ENCODE measurements at places on chromosomes 2 and 18. TPM values are rescaled to one million over a fixed set of nuclear protein-coding genes. Genes with fewer than 3 reads are reported as not detected.

- no peak for DNase-seq
These were observed 164.6 kb downstream of the TPO start for GRCh38 chr2:1577846-1578245.

DNA sequence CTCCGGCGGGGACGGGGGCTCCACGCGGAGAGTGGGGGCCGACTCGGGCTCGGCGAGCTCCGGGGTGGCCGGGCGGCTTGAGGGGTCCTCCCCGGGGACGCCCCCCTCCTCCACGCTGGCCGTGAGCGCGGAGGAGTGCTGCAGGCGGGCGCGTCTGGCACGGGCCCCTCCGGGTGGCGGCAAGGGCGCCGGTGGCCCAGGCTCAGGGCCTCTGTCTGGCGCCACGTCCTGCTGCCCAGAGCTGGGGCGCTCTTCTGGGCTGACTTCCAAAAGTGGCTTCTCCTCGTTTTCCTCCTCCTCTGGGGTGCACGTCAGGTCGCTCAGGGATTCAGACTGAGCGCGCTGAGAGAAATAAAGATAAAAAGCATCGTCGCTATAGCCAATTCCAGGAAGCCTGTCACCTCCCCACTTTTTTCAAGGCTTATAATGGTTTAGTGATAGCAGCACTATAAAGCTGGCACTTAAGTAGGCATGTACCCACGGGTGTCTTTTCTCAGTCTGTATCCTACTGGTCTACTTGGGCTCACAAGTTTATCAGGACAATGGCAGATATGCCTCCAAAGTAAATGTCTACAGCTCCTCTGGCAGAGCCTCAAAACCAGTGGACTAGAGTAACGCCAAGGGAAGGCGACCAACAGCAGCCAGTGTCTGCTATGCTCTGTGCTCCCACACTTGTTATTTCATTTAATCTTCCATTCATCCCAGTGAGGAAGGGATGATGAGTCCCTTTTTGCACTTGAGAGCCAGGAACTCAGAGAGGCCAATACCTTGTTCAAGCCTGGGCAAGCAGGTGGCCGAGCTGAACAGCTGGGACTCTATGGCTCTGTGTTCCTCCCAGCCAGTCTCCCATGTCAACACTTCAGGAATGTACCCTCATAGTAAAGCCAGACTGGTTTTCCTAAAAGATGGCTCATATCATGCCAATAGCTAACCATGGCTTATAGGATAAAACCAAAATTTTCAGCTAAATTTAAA is 92.6 kb upstream of the MGAT4A start:
- DNase-seq = peak; percentile 49

GRCh38 chr2:99880148-99880963 is 262.0 kb downstream of the AFF3 start:
- peak; percentile 63 for DNase-seq

- peak; percentile 44 for DNase-seq
These were observed 114.4 kb upstream of the DTNA start for GRCh38 chr18:34595690-34596089.

DNA sequence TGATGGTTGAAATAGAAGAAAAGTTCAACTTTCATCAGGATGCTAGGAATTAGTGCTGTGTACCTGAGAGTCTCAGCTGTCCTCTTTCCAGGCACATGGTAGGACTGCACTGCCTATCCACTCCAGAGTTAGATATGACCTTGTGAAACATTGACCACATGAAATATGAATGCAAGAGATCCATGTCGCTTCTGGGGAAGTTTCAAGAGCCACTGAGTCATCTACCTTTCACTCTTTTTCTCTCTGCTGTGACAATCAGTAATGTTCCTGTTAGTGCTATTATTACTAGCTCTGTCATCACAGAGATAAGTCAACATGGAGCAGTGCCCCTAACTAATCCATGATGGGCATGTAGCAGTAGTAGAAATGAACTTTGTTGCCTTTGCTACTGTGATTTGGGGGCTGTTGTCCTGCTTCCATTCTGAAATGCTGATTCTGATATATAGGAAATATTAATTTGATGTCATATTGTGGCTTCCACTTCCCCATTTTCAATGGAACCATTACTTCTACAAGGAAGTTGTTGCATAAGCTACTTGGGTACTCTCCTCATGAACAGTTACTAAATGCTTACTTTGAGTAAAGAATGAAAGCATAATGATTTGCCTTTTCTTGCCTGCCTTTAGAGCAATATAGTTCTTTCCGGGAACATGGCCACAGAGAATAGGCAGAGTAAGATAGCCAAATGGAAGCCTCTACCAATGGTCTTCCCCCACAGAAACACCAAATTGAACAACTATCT is 192.8 kb upstream of the ZNF521 start:
- DNase-seq = no peak

GRCh38 chr18:76274468-76275289 is 220.4 kb downstream of the ZNF516 start:
- no peak for DNase-seq

- peak; percentile 8 for DNase-seq
These were observed 1019.5 kb upstream of the LRRTM1 start for GRCh38 chr2:81324046-81324445.

DNA sequence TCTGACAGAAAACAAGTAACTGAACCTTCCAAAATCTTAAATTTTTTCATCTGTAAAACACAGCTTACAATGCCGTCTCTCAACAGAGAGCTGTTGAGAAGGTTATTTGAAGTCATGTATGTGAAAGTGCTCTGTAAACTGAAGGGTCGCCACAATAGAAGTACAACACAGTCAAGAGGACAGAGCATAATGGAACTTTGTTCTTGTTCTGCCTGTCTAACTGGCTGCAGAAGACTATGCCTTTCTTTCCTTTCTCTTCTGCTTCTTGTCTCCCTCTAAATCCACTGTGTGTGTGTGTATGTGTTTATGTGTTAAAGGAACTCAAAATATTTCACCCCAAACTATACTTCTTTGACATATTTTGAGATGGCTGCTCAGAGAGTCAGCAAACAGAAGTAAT is 365.8 kb upstream of the RND3 start:
- no peak for DNase-seq

GRCh38 chr2:97798416-97798815 is 85.0 kb downstream of the ZAP70 start:
- no peak for DNase-seq

GRCh38 chr18:6174983-6175745 is 239.5 kb downstream of the L3MBTL4 start:
- no peak for DNase-seq

DNA sequence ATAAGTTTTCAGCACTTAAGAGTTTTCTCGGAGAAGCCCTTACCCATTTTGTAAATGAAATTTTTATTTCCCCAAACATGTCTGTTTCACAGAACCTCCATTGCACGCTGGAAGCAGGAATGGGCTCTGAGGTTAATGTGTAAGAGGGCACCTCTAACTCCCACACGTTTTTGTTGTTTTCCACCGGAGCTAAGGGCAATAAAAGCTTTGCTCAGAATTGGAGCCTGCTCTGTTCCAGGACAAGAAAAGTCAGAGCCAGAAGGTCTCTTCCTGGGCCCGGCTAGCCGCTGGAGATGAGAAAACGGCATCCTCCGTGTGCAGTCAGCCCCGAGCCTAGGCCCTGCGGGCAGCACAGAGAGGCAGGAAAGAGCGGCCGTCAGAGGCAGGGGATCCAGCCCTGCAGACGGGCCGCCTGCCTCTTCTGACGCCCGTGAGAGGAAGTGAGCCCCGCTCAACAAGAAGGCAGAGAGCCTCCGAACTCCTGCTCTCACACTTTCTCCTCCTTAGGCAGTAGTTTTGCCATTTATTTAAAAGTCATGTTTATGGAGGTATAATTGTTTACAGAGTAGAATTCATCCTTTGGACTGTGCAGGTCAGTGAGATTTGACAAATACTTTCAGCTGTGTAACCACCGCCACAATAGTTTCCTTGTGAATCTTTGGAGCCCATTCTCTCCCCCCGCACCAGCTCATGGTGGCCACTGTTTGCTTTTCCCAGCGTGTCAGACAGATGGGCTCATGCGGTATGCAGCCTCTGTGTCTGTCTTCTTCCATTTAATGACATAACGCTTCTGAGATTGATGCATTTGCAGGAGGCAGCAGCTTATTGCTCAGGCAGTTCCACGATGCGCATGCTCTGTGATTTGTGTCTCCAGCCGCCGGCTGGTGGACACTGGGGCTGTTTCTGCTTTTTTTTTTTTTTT is 117.3 kb downstream of the GALR1 start:
- peak; percentile 5 for DNase-seq

DNA sequence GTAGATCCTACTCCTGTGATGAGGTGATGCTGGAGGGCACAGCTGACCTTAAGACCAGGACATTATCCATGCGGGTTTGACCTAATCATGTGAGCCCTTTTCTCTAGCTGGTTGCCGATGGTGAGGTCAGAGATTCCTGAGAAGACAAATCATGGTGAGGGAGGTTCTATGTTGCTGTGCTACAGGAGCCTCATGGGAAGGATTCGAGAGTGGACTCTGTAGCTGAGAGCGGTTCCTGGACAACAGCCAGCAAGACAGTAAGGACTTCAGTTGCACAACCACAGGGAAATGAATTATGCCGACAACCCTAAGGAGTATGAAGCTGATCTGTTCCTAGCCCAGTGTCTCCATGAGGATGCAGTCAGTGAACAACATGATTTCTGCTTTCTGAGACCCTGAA is 80.4 kb downstream of the EPB41L3 start:
- no peak for DNase-seq

DNA sequence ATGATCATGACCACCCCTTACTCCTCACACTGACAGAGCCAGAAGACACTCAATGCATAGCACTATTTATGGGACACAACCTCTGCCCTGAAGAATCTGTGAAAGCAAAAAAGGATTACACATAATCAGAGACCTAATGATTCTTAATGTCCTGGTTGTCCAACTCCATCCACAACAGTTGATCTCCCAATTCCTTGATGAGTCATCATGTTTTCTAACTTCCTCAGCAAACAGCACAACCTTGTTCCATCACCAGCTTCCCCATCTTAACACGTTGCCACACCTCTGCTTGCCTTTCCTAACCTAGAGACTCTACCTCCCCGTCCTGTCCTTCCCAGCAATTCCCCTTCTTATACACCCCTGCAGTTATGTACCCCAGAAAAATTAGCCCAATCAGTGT is 13.2 kb upstream of the MARCHF4 start:
- peak; percentile 23 for DNase-seq

GRCh38 chr2:149616681-149617456 is 29.3 kb upstream of the MMADHC start:
- DNase-seq = no peak

GRCh38 chr2:7436096-7436906 is 519.1 kb downstream of the RNF144A start:
- no peak for DNase-seq

- DNase-seq = no peak
These were observed 57.3 kb upstream of the LRPPRC start for GRCh38 chr2:44053052-44053451.

DNA sequence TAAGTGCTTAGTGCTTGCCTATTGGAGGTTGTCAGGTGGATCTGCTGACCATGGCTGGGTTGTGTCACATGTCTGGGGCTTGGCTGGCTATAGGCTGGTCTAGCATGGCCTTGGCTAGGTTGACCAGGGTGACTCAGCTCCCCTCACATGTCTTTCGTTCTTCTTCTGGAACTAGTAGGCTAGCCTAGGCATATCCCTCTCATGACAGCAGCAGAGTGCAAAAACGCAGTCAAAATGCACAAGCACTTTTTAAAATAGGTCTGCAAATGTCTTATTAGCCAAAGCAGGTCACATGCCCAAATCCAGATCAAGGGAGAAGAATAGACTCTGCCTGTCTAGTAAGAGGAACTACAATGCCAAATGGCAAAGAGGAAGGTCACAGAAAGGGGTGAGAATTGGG is 179.7 kb upstream of the ACVR2A start:
- peak; percentile 83 for DNase-seq

DNA sequence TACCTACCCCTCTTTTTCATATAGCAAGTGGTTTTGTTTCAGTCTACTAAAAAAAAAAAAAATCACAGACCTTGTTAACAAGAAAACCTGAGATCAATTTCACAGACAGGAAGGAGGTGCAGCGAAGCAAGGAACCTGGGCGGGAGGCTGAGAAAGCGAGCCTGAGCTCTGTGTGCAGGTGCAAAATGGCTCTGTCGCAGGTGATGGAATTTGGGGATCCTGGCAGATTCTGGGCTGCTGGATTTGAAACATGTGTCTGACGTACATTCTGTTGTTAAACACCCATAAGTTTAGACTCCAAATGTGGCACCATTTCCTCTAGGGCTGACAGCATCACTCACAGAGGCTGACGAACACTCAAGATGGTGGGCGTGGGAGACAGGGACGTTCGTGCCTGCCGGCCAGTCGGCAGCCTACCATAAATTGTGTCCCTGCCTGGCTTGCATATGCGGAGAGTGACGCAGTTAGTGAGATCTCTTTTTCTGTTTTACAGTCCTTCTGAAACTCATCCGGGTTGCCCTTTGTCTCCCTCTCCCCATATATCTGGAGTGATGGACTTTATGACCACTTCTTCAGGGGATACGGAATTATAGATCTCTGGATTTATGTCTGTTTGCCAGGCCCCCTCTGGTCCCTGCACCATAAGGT is 8.8 kb upstream of the DDX1 start:
- DNase-seq = no peak

GRCh38 chr2:162072181-162072702 is 1.8 kb downstream of the DPP4 start:
- peak; percentile 47 for DNase-seq

Gene ANKRD62
- 0.13 TPM for total RNA-seq

Gene NEB
- 0.90 TPM for total RNA-seq

Gene TSGA10
- 8.4 TPM for total RNA-seq

Gene GREB1
- total RNA-seq = under 0.01 TPM

Gene DNAJC27
- total RNA-seq = 5.3 TPM

Gene CDH19
- total RNA-seq = under 0.01 TPM

Gene SRSF7
- 115 TPM for total RNA-seq

Gene CCL20
- 1.5 TPM for total RNA-seq

Gene RNF125
- 0.90 TPM for total RNA-seq

Gene RAB27B
- 65.5 TPM for total RNA-seq

Gene ING5
- 19.7 TPM for total RNA-seq

Gene NPHP1
- 2.4 TPM for total RNA-seq

Gene TLX2
- not detected for total RNA-seq
